ENCODE measurements at places on chromosomes 11 and 22.
A peak's percentile ranks its signal among the peaks of the same experiment; 100 is the strongest.

DNA sequence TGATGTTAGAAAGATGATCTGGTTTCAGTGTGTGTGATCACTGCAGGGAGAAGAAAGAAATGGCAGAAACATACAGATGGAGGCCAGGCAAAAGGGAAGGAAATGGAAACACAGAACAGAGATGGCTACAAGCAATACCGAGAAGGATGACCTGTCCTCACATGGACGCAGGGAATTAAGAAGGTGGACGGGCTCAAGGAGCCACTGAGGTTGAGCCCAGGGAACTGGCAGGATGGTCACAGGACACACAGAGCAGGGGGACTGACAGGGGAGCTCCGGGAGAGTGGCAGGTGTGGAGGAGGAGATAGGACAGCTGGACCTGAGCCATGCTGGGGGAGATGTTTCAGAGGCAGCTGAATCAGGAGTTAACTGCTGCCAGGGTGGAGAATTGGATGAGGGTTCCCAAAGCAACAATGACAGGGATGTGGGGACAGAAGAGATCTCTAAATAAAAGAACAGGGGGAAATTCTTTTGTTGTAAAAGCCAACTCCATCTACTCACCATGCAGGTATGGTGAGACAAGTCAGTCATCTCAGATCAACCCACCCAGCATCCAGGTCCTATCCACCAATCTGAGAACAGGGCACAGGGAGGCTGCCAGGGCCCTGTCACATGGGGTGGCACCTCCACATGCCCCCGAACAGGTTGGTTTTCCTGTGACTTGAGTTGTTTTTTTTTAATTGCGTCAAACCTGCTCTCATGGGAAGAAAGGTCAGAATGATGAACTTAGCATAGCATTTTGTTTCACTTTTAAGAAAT, 26.3 kb downstream of the KLHL22 start:
- no peak for DNase-seq

DNA sequence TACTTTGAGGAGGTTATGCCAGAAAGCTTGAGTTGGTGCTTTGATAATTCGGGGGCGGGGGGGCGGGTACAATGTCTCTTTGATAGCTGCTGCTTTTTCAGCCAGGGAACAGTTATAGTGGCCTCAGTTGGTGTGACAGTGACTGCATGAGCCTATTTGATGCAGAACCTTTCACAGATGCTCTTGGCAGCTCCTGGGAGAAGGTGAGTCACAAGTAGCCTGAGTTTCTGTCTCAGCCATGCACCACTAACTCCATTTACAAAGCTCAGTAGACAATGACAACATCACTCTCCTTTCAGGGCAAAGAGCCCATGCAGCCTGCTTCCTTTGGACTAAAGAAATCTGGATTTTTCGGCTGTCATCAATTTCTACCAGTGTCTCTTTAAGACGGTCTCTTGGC, 42.1 kb upstream of the SEZ6L start:
- DNase-seq = peak; percentile 3

DNA sequence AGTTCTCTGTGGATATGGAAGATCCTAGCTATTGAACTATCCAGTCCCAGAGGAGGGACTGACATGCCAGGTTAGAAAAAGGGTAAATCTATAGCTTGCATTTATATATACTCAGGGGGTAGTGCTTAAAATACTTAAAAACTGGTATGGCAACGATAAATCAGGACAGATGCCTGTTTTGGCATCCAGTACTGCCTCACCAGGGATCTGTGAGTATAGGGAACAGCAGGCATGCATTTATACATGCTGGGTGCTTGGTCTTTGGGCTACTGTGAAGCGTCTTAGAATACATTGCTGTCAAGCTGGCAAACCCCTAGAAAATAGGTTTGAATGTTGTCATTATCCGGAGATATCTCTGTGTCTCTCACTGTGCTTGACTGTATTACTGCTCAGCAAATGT, 94.2 kb upstream of the DRD2 start:
- DNase-seq = no peak

GRCh38 chr22:28180804-28181731, 262.0 kb upstream of the PITPNB start:
- DNase-seq = no peak

DNA sequence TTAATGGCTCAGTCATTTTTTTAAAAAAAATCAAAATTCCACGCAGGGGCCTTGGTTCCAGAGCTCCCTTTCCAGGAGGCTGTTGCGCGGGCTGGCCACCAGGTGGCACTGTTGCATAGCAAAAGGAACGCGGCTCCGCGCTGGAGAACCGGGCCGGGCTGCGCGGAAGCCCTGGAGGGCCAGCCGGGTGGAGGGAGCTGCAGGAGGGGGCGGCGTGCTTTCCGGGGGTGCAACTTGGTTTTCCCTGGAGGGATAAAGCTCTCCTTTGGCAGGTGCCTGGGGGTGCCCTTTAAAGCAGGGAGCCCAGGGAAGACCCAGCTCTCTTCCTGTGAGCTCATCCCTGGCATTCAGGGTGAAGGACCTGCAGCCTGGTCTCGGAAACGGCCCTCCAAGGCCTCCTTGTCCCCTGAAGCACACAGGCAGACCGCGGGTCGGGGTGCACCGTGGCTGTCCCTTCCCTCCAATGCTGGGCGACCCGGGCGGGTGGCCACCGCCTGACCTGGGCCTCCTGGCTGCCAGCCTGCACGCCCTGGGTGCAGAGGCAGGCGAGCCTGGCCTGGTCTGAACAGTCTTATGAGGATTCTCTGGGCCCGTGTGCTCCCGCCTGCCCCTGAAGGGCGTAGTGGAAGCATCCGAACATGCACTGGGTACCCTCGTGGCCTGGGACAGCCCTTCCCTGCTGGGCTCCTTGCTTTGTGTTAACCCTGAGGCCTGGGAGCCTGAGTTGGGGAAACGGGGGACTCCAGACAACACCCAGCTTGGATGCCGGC, 23.4 kb downstream of the KRTAP5-5 start:
- peak; percentile 33 for DNase-seq

DNA sequence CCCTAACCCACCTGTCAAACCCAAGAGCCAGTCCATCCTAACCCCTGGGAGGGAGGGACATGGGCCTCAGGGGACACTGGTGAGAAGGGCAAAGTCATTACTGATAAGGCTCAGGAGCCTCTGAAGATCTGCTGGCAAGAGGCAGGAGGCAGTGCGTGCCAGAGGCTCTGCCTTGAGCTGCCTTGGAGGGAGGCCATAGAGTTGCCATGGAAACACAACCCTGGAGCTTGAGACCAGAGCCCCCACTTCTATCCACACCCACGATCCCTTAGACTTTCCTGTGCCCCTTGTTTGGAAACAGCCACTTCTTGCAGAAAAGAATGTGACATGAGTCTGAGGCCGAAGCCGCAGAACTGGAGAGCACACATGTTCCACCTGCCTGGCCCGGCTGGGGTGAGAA, 89.7 kb upstream of the CSNK2A3 start:
- no peak for DNase-seq

DNA sequence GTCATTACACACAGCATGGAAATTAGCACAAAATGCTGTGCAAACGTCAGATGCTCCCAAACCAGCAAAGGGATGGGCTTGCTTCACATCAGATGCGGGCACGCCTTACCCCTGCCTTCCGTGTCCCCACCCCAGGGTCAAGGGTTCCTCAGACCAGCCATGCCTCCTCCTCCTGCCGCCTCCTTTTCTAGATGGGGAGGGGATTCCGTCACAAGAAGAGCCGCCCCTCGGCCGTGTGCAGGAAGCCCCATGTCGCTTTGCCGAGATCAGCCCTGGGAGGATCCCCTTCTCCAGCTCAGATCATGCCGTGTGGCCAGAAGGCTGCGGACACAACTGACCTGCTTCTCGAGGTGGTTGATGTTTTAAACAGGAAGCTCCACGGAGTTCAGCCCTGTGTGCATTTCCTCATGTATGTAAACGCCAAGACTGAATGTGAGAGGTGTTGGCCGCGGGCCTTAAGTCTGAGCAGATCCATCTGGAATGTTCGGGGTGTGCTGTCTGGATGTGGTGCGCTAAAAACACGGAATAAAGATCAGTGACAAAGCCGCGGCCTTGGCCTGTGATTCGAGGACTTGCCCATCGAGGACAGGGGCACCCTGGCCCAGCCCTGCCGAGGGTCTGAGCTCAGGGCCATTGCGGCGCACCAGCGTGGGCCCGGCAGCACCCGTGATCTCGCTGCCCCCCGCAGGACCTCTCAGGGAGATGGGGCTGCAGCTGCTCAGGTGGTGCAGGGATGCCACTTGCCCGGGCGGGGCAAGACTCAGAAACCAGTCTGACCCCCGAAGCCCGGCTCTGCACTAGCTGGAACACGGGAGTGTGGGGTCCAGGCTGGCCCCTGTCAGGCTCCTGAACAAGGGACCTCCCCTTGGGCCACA, 412.9 kb downstream of the TBC1D22A start:
- no peak for DNase-seq

- no peak for DNase-seq
Measured at GRCh38 chr11:57658023-57658361, 430 bp downstream of the CLP1 start.

GRCh38 chr22:44461614-44462013, 36.4 kb downstream of the RTL6 start:
- DNase-seq = no peak

DNA sequence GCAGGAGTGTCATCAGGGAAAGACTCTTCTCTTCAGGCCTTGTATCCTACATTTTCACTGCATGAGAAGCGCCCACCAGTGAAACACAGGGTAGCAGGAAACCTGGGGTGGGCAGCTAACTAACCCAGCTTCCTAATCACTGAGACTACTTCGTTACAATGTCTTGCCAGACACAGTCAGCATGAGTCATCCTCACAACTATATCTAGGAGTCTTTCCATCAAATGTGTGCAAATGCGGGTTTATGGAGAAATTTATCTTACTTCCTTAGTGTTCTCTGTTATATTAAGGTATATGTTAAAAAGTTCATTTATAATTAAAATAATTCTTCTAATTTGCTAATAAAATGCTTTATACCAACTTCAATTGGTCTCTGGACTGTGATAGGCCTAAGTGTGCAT, 79.9 kb upstream of the RAB1B start:
- DNase-seq = no peak

- DNase-seq = no peak
Measured at GRCh38 chr11:72721689-72722049, 30.5 kb downstream of the ARAP1 start.

DNA sequence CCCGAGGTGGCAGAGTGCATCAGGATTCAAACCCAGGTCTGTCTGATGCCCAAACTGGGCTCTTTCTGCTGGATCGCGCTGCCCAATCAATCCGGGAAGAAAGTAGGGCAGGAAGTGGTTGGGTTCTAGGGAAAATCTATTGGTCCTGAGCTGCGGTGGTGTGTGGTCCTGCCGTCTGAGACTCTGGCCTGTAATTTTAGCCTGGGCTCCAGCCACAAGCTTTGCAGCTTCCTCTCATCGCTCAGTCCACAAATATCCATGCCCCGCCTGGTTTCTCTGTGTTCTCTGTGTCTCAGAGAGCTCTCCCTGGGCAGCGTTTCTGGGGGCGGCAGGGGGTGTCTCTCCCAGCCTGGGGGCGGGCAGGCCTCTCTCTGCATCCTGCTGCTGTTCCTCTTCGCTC, 18.7 kb downstream of the CACNG2 start:
- no peak for DNase-seq

- DNase-seq = no peak
Measured at GRCh38 chr11:5232176-5232575, 2.1 kb downstream of the HBD start.

GRCh38 chr11:114059984-114060391, 477 bp downstream of the ZBTB16 start:
- no peak for DNase-seq

DNA sequence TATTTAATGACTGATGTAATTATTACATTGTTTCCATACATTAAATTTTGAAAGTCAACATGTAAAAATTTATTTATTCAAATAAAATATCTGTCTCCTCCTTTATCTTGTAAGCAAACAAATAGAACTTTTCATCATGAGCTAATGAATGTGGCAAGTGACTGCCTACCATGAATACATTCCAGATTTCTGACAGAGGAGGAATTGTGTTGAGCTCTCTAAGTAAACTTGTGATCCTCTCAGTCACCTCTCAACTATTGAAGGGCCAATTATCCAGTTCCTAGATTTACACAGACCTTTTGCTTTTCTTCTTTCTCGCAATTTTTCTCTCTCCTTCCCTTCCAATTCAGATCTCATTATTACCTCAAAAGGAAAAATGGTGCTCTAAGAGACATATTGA, 21.5 kb downstream of the PRRG4 start:
- peak; percentile 69 for DNase-seq

GRCh38 chr11:119188067-119188466, 2.8 kb downstream of the NHERF4 start:
- no peak for DNase-seq

GRCh38 chr11:65927904-65928397, 8.7 kb downstream of the DRAP1 start:
- peak; percentile 38 for DNase-seq

- no peak for DNase-seq
Measured at GRCh38 chr22:25403811-25404471, 160.5 kb upstream of the GRK3 start.

DNA sequence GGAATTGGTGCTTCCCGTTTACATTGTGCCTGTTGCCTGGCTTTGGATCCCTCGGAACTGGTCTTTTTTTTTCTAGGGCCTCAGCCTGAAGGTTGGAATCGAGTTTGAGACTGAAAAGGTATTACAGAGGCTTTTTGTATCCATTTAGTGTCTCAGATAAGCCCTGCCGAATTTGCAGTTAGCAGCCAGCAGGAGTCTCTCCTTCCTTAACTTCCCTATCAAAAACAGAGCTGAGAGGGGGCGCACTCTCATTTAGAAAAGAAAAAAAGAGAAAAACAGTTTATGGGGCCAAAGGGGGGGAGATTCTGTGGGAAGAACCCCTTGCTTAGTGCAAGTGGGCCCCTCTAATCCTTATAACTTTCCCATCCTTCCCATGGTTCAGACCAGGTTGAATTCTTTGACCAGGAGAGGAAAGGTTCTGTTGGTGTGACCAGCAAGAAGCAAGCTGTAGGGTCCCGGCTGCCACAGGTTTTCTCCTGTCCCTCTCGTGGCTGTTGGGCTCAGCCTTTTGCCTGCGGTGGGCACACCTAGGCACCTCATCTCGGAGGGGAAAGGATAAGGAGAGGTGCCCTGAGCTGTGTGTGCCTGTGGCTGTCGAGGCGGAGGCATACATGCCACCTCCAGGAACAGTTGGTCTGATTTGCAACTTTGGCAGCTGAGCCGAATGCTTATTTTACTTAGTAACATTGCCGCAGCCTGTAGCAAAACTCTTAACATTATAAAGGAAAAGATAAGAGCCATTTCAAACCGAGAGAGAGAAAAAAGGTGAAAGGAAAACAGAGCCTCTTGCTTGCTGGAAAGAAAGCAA, 565.0 kb upstream of the CNTN5 start:
- no peak for DNase-seq

- no peak for DNase-seq
Measured at GRCh38 chr11:120137611-120138521, at the start of gene TRIM29. Gene TRIM29, minus strand, starts transcription at chr11:120138113. Its CDS starts 82 bp downstream, at chr11:120138031.

DNA sequence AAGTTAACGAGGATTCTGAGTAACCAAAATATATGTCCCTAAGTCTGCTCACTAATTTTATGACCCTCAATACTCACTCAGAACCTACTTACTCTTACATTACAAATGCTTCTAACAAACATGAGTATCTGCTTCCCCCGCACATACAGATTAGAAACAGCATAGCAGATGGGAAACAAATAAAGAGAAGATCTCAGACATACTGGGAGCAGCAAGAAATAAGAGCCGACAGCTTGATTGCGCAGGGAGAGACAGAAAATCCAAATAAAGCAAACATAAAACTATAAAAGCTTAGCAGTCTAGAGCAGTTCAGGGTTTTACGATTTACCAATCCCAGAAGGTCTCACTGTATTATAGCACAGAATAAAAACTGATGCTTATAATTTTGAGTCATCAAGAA, 89.1 kb upstream of the DBX1 start:
- no peak for DNase-seq

GRCh38 chr11:3964056-3964455, 108.6 kb downstream of the STIM1 start:
- DNase-seq = no peak

GRCh38 chr11:37110385-37110784, 512.3 kb upstream of the RAG2 start:
- no peak for DNase-seq

All from pons (tissue), 1 donor.